NCI-H1436 treated with DMSO at 0.1 percent for 48 hours (cell line): ENCODE measurements at places on chromosomes 7 and 10.

- no peak for DNase-seq
Observed at GRCh38 chr7:4100691-4101090, 581.4 kb upstream of the FOXK1 start.

DNA sequence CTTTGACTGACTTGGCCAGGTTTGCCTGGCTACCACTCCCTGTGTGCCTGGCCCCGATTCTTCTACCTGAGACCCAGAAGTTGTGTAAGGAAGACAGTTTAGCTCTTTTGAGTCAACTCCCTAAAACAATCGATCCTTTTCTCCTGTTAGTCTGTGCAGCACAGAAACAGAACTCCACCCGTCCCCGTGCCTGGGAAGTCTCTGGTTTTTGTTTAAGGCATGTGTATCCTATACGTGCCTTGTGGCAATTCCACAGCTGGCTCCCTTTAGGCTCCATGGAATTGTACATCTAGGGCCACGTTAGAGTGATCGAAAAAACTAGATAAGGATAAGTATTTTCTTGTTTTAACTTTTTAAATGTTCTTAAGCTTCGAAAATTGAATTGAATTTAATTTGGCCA, 131.6 kb downstream of the BICC1 start:
- DNase-seq: no peak

- DNase-seq: no peak
Observed at GRCh38 chr7:131530137-131530536, 26.3 kb downstream of the PODXL start.

DNA sequence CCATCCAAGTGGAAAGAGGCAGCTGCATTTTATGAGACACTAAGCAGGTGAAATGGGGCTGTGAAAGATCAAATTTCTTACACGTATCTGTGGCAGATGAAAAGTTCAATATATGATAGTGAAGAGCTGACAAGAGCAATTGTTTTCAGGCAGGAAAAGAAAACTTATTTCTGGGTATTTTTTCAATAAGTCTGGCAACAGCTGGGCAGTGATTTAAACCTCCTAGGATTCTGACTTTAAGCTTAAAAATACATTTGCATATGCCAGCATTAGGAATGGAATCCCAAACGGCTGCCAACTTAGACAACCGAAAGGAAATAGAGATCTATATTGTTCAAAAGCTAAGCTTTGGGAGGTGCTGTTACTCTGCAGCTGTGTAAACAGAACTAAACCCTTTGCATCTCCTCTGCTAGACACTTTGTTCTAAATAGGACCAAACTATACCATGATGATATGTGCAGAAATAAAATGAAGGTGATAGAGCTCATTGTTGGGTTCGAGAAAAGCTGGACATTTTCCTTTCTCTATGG, 26.1 kb downstream of the DYNC1I1 start:
- peak; percentile 59 for DNase-seq

DNA sequence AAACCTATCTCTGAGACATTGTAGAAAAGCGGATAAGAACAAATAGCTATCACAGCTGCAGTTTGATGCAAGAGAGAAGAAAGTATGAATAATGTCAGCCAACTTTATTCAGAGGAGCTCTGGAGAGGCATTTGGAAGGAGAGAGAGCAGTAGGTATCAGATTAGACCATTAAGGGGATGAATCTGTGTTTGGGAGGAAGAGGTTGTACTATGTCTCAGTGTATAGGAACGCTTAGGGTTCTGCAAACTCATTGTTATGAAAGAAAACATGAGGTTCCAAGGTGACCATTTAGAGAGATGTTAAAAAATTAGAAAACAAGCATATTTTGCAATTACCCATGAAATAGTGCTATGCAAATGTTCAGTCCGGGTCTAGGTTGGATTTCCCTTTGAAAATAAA, 207.5 kb upstream of the GNAI1 start:
- no peak for DNase-seq

- DNase-seq: no peak
Observed at GRCh38 chr7:87361320-87361719, 15.9 kb downstream of the CROT start.

DNA sequence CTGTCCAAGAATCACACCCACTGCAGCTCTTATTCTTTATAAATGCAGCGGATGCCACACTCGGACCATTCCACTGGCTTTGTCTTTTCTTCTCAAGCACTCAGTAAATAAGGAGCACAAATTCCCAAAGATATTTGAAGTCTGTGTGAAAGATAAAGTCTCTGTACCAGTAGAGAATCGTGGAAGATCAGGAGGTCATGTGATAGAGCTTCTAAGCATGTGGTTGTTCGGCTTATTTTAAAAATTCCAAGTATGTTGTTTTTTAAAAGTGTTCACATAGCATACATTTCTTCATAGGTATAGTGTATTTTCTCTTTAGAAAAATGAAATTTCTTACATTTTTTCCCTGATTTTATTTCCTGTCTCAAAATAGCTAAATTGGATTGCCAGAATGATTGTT, 75.8 kb downstream of the NOC3L start:
- no peak for DNase-seq

DNA sequence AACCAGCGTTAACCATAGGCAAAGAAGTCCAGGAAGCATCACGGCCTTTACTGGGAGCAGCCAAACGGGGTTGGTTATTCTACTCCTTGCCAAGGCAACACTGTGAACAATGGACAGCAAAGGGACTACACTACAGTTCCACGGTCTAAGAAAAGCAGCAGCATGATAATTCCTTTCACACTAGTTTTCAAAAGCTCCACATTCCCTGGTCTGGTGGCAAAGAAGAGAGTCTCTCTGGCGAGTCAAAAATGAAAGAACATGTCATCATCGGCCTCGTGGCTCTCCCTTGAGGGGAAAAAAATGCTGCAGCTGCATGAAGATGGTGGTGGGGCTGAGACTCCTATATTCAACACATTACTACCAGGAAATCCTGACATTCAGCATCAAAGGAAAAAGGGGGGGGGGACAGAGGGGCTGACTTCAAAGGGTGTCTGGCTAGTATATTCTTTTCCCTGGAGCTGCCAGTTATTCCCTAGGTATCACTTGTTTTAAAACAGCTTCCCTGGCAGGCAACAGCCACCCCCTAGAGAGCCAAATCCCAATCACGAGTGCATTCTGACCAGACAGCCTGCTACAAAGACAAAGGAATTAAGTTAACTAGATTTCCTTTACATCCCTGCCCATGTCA, 49.1 kb downstream of the SLC37A3 start:
- no peak for DNase-seq

GRCh38 chr10:116115036-116115641, 157.9 kb downstream of the GFRA1 start:
- no peak for DNase-seq

DNA sequence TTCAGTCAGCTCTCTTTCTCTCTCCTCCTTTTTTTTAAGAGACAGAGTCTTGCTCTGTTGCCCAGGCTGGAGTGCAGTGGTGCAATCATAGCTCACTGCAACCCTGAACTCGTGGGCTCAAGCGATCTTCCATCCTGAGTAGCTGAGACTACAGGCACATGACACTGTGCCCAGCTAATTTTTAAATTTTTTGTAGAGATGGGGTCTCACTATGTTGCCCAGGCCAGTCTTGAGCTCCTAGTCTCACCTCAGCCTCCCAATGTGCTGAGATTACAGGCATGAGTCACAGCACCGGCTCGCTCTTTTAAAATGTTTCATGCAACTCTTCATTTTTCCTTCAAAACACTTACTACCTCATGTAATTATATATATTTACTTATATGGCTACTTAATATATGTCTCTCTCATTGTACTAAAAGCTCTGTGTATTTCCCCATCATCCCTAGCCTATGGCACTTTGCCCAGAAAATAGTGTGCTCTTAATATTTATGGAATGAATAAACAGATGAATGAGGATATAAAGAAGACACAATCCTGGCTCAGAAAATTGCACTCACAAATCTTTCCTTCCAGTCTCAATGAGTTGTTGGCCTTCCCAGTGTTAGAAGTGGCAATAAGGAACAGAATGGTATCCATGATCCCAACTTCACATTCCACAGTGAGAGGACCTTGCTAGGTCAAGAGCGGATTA, 33.9 kb downstream of the EBLN1 start:
- DNase-seq: no peak

GRCh38 chr7:134121632-134122139, 5.5 kb upstream of the LRGUK start:
- no peak for DNase-seq

GRCh38 chr7:37683246-37684120, at the start of gene GPR141:
Gene GPR141, plus strand, starts transcription at chr7:37683766. Its CDS starts 56,628 bp downstream, at chr7:37740394.
- DNase-seq: no peak

- DNase-seq: no peak
Observed at GRCh38 chr10:60003651-60004523, 97.5 kb upstream of the CCDC6 start.

- DNase-seq: no peak
Observed at GRCh38 chr7:69732203-69732602, 133.9 kb downstream of the AUTS2 start.

DNA sequence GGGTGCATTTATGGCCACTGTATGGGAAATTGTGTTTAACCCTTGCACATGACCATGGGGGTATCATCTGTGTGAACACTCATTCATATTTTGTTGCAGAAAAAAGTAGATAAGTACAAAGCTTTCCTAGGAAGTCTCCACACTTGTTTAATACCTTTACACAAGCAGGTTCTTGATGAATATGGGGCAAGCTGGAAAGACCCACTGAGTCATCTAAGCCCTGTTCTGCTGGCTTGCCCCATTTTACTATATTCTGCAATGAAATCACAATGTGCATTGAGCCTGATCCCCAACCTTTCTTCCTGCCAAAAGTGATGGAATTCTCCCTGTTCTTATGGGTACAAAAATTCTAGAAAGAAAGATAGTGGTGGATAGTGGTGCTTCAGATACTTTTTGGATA, 99.8 kb downstream of the CCDC71L start:
- no peak for DNase-seq

GRCh38 chr10:128125416-128125943, 743 bp downstream of the MKI67 start:
- no peak for DNase-seq

DNA sequence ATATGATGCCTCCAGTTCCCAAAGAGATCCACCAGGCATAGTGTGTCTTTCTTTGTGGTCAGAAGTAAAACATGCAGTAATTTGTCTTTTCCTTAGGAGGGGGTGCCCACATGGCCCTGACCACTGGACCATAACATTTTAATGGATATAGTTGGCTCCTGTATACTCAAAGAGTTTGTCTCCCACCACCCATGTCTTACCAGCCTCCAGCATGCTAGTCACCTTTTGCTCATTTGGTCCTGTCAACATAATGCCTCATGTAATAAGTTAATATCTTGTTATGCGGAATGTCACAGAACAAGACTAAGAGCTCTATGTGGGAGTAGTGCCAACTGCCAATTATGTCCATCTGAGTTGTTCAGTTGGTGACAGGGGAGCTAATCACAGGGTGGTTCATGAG, 83.4 kb upstream of the IFRD1 start:
- DNase-seq: no peak

DNA sequence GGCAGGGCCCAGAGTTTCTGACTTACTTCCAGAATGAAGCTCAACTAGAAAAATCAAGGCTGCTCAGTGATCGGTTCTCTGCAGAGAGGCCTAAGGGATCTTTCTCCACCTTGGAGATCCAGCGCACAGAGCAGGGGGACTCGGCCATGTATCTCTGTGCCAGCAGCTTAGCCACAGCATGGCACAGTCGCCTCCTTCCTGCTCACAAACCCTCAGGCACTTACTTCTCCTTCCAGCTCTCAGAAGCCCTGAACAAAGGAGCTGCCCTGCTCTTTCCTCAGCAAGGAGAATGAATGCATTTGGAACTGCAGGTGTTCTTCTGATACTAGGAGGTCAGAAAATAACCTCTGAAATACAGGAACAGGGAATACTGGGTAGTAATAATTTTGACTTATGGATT, 219.7 kb upstream of the PRSS1 start:
- no peak for DNase-seq

GRCh38 chr10:77334501-77334900, 303.1 kb downstream of the KCNMA1 start:
- DNase-seq: no peak

GRCh38 chr7:158328376-158329013, 259.1 kb downstream of the PTPRN2 start:
- no peak for DNase-seq

DNA sequence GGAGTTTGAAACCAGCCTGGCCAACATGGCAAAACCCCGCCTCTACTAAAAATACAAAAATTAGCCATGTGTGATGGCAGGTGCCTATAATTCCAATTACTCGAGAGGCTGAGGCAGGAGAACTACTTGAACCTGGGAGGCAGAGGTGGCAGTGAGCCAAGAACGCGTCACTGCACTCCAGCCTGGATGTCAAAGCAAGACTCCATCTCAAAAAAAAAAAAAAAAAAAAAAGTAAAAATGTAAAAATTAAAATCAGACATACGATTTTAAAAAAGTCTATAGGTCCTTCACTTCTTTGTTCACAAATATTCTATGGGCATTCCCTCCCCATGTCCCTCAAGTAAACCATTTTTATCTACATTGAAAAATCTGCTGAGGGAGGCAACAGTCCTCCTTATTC, 34.9 kb upstream of the TLL2 start:
- DNase-seq: no peak

DNA sequence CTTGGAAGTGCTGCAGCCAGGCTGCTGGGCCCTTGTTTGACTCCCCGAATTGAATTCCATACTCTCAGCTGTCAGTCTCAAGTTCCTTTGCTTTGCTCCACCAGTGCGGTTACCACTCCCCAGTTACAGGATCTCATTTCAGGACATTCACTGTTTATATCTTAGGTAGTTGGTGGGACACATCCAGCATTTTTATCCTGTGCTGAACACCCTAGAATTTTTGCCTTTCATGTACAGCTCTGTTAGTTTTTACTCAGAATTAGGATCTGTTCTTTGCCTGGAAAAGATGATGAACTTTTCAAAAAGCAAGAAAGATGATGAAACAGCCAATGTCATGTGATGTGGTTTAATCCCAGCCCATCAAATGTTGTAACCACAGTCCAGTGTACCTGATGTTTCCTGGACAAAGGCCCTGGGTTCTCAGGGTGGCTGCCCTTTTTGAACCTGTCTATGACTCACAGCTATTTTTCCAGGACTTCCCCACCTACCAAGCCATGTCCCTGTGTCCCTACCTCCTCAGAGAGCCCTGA, 149.7 kb downstream of the NOC3L start:
- DNase-seq: no peak
